RKO (cell line): ENCODE measurements at places on chromosomes 3 and 15.

GRCh38 chr3:109114746-109115145, 3.2 kb downstream of the MORC1 start:
- no peak for DNase-seq

- no peak for DNase-seq
These were observed 146.5 kb upstream of the MME start for GRCh38 chr3:154933581-154933980.

DNA sequence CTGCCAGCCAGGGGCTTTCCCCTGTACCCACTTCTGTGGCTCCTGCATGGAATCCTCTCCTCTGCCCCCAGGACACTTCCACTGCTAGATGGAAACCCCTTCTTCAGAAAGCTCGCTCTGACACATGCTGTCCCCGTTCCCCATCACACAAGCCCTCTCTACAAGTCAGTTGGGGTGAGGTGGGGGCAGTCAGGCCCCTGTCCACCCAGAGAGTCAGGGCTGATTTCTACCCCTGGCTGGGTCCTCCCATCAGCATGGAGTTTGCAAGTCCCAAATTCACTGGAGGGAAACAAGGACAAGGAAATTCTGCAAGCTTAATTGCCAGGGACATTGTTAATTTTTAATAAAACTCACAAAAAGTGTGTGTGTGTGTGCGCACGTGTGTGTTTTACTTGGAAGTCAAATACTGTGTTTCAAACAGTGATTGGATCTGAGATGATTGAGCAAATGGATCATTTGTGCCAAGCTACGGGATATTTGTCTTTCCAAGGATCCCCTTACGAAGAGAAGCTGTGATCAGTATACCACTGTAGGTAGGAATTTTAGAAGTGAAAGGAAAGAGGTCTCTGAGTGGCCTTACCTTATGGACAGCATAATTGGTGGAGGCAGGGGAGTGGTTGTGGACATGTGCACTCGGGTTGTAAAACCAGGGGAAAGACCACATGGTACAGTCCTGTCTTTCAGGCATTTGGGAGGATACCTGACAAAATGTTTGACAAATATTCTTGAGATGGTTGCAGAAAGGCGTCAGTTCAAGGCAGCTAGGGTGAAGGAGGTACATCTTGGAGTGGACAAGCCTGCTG, 1.5 kb upstream of the AMOTL2 start:
- no peak for DNase-seq

GRCh38 chr3:67653425-67654098, 850 bp downstream of the SUCLG2 start:
- DNase-seq = peak; percentile 73

DNA sequence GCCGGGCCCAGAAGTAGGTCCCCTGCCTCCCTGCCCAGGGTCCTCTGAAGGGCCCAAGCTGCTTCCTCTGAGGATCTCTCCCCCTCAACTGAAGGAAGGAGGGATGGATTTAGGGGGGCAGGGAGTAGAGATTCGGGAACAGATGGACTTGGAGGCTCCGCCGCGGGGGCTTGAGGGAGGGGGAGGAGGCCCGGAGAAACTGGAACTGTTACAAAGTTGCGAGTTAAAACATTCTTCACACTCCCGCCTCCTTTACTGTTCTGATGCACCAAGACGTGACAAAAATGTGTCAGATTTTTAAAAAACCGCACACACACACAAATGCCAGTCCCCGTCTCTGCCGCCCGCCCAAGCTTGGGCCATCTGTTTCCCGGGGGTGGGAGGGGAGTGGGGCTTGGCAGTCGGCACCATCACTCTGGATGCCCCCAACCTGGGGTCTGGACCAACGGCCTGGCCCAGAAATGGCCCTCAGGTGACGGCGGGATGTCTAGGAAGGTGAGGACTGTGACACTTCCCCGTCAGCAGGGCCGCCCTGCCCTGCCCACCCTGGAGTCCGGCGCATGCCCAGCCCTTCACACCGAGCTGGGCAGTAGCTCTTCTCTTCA, 25.0 kb upstream of the LINGO1 start:
- DNase-seq = no peak

GRCh38 chr3:23991306-23991682, 46.2 kb downstream of the NR1D2 start:
- DNase-seq = no peak

DNA sequence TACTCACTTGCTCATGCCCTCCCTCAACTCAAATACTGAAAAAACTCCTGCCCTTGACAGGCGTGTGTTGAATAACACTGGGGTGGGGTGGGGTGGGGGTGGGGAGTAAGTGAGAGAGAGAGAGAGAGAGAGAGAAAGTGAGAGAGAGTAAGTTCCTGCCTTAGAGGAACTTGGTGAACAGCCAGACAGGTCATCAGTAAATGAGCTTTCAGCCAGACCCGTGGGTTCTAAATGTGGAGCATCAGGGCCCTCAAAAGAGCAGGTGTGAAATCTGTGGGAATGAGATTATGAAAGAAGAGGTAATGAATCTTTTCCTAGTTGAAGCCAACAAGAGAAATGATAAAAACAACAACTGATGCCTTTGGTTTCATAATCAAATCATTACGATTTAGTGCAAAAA, 134.4 kb upstream of the FAM3D start:
- no peak for DNase-seq
